ENCODE measurements at places on chromosomes 13 and 19.

GRCh38 chr19:40962460-40962961 lies 28.6 kb upstream of the CYP2B6 start:
- DNase-seq: no peak

GRCh38 chr13:87792878-87793277 lies 121.7 kb downstream of the SLITRK5 start:
- DNase-seq: no peak

GRCh38 chr13:79803989-79804388 lies 323.0 kb downstream of the NDFIP2 start:
- no peak for DNase-seq

GRCh38 chr13:112510002-112510780 lies 77.8 kb downstream of the TUBGCP3 start:
- no peak for DNase-seq

DNA sequence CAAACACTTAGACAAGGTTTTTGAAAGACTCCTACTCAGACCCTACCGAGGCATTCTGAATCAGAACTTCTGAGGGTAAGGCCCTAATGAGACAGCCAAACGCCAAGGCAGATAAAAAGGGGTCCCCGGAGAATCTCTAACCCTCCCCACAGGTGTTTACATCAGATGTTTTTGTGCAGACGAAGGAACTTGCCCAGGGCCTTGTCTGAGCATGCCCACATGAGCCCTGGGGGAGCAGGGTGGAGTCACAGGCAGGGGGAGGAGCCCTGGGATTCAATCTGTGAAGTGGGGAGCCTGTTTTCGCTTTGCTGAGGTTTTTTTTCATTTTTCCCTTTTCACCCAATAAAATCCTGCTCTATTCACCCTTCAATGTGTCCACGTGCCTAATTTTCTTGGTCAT lies 61.6 kb upstream of the MED4 start:
- DNase-seq: no peak

- peak; percentile 83 for DNase-seq
Observed at GRCh38 chr19:48469289-48469881, at the start of gene CYTH2. TSS of gene CYTH2 (plus strand) at chr19:48469369. CDS start at chr19:48469508, 139 bp downstream.

- DNase-seq: no peak
Observed at GRCh38 chr19:50777830-50778303, 7.6 kb downstream of the GPR32 start.

GRCh38 chr13:81319351-81319750 lies 978.4 kb upstream of the SPRY2 start:
- no peak for DNase-seq

DNA sequence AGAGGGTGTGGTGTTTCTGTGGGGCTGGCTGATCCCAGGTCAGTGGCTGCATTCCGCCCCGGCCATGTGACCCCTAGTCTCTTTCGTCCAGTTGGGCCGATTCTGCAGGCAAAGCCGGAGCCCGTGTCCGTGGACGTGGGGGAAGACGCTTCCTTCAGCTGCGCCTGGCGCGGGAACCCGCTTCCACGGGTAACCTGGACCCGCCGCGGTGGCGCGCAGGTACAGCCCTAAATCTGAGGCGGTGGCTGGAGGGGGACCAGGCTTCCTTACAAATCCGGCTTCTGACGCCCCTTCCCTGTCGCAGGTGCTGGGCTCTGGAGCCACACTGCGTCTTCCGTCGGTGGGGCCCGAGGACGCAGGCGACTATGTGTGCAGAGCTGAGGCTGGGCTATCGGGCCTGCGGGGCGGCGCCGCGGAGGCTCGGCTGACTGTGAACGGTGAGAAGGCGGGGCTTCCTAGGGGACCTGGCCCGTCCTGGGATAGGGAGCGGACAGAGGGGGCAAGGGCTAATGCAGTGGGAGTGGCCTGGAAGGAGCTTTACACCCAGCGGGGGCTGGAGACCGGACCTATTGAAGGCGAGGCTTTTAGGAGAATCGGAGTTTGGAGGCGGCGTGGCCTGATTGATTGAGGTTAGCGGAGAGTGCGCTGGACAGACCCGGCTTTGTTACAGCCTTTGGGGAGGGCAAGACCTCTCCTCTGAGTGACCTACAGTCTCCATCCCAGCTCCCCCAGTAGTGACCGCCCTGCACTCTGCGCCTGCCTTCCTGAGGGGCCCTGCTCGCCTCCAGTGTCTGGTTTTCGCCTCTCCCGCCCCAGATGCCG lies 4.3 kb downstream of the KIRREL2 start:
- DNase-seq: no peak

- DNase-seq: no peak
Observed at GRCh38 chr19:33814181-33815165, 17.8 kb downstream of the KCTD15 start.
